Stimulated activated CD8-positive, alpha-beta memory T cell treated with anti-CD3 and anti-CD28 coated beads, Interleukin-4, amount 100 ng/mL, for 48 hours (primary cell): ENCODE measurements at places on chromosomes 7 and 10.

DNA sequence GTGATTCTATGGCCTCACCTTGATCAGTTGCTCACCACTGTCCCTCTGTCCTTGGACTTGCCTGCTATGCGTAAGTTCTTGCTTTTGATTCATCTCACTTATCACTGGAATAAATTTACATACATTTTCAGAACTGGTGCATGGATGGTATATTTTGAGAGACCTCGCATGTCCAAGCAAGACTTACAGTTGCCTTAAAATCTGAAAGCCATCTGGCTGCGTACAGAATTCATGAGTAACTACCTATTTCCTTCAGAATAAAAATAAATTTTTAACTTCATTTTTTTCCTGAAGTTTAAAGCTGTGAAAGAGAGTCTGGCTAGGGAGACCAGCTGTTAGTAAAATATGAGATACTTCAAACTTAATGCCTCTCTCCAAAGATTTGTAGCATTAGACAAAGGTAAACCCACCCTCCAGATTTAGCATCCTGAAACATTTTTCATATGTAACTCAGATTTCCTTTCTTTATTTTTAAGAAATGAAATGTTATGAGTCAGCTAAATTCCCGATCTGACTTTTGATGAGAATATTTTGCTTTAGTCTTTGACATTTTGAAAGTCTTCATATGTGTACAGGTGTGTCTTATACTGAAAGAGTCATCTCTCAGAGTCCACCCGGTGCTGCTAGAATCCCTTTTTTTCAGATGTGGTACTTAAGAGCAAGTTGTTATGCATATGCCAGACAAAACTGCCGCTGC is 136.4 kb upstream of the CELF2 start:
- no peak for DNase-seq

DNA sequence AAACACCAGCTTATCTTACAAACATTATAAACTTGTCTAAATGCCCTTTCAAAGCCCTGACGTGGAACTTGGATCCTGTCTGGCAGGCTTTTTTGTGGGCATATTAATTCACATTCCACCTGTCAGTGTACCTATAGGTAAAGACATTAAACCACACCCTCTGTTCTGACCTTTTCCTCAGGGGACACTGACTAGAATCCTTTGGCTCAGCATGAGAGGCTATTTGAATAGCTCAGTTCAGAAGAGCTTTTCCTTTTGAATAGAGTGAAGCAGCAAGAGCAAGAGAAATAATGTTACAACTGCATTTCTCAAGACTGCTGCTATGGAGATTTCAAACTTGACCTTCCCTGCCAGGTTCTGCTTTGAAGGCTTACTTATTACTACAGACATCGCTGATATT is 76.9 kb downstream of the CYP51A1 start:
- DNase-seq = no peak

GRCh38 chr10:131249238-131249954 is 62.1 kb downstream of the TCERG1L start:
- no peak for DNase-seq

- no peak for DNase-seq
These were observed 28.9 kb downstream of the FZD1 start for GRCh38 chr7:91293136-91293535.

GRCh38 chr10:86331861-86332260 is 34.7 kb downstream of the GRID1 start:
- no peak for DNase-seq
